ENCODE measurements at places on chromosomes 16 and 17.

GRCh38 chr17:17106756-17107155 is 64.5 kb downstream of the MPRIP start:
- DNase-seq = no peak

DNA sequence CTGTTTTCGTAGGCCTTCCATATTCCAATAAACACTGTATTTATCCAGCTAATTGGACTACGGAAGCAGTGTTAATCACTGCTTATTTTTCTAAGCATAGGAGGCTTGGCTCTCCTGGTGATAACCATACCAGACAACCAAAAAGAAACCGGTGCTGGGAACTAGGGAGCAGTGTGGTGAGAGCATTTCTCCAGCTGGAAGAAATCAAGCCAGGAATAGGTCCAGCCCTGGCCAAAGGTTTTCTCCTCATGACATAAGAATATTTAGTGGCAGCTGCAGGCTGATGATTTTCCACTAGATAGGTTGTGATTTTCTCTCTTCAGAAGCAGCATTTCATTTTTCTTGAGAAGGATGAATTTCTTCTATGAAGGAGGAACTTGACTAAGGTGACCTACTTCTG is 141.5 kb downstream of the TRIM37 start:
- DNase-seq = no peak

GRCh38 chr16:1177750-1178149 is 24.8 kb downstream of the CACNA1H start:
- DNase-seq = no peak

- DNase-seq = no peak
Observed at GRCh38 chr16:52621651-52622050, 74.7 kb upstream of the TOX3 start.

- peak; percentile 84 for DNase-seq
Observed at GRCh38 chr17:73064084-73064938, 28.2 kb downstream of the SLC39A11 start.

DNA sequence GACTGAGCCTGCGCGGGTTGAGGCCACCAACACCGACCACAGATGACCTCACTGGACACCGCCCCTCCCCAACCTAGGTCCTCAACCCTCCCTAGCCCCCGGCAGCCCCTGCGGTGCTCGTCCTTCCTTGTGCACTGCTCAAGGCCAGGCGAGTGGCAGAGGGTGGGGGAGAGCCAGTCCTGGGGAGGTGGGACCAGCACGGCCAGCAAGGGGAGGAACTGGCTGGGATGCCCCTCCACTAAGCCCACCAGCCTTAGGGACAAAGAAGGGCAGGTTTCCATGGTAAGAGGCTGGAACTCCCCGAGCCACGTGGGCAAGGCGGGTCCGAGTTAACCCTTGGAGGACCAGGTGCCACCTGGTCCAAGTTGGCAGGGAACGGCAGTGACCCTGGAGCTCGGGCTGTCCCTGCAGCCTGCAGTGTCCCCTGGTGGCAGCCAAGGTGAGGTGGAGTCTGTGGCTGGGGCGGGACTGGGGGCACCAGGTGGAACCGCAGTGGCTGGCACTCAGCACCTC is 9.2 kb downstream of the FSCN2 start:
- DNase-seq = no peak

- DNase-seq = no peak
Observed at GRCh38 chr17:45267436-45268055, 5.7 kb upstream of the SPATA32 start.

DNA sequence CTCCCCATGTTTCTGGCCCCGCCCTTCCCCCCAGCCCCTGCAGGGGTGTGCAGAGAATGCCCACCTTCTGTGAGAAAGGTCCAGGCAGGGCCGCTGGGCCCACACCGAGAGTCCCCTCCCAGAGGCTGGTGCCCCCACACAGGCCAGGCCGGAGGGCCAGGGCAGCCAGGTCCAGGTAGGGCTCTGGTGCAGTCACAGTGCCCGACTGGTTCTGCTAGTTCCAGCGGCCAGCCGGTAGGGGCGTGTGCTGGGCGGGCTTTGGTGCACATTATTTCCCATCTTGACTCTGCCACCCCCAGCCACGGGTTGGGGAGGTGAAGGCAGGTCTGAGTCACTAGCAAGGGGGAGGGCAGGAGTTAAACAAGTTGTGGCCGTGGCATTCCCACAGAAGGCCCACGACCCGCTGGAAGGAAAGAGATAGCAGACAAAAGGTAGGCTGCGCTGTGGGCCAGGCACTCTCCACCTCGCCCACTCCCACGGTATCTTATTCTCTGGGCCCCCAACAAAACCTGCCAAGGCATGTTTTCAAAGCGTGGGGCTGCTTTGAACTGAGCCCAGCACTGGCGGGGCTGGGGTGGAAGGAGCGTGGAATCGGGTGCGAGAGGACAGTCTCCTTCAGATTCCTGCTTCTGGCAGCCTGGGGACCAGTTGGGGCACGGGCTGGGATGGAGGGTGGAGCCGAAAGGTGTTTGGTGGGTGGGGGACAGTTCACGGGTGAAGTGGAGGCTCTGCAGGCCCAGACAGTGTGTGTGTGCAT is 1.9 kb downstream of the EPN3 start:
- no peak for DNase-seq

GRCh38 chr16:11233727-11234376 is 22.2 kb downstream of the SOCS1 start:
- DNase-seq = no peak

DNA sequence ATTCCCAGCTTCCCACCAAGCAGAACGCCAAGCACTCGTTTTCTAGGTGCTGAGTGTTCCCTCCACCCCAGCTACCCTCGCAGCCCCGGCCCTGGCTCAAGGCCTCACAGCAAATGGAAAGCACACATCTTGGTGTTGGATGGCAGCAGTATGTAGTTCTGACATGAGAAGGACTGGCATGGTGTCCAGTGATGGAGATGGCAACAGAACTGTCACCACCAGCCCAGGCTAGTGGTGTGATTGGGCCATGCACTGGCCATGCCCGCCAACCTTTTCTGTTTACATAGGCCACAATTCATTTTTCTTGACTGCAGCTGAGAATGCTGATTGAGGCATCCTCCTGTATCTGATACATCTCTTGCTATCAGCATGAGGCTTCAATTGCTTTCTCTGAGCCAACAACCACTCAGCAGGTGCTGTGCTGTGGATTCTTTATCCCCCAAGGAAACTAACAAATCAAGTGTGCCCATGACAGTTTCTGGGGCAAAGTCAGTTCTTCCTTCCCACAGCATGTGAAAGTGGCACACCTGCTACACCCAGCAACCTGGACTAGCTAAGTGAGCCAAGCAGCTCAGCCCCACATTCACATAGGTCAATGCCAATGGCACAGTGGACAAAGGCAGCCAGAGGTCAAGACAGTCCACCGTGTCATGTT is 3.8 kb downstream of the SLC12A4 start:
- DNase-seq = peak; percentile 30

GRCh38 chr16:85485379-85485778 is 127.7 kb upstream of the GSE1 start:
- DNase-seq = no peak

DNA sequence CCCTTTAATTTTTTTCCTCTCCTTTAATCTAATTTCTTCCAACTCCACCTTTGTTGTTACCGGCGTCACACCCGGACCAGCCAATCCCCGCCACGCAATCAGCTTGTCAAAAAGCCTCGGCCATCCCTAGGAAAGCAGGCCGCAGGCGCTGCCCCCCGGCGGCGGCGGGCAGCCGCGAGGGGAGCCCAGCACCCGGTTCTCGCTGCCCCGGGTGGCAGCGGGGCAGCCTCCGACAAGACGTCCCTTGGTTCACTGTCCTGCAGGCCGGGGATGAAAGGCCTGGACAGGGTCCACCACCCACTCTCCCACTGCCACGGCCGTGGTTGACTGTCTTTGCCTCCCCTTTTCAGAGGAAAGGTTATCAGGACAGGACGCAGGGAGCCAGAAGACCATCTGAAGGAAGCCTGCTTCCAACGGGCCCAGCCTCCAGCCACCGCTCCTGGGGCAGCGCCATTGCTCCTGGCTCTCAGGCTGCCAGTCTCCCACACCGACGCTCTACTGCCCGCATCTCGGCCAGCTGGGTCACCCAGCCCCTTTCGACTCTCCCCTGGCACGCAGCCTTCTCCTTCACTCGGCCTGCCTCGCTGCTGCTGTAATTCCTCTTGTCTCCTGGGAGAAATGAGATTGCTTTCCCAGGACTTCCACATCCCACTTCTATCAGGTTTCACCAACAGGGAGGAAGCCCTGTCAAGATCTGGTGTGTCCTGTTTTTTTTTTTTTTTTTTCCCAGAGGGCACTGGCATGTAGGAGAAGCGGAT is 2.8 kb upstream of the UBTF start:
- no peak for DNase-seq

GRCh38 chr16:87575027-87575804 is 27.1 kb upstream of the JPH3 start:
- DNase-seq = no peak

Data from Jurkat, Clone E6-1 (cell line).